Lung (tissue), 17 donors: ENCODE measurements at places on chromosomes 7 and 10.

- no peak for DNase-seq
Observed at GRCh38 chr10:19347621-19348020, 299.0 kb downstream of the MALRD1 start.

GRCh38 chr7:108167460-108167859 is 37.3 kb upstream of the LAMB4 start:
- DNase-seq: peak; percentile 78

DNA sequence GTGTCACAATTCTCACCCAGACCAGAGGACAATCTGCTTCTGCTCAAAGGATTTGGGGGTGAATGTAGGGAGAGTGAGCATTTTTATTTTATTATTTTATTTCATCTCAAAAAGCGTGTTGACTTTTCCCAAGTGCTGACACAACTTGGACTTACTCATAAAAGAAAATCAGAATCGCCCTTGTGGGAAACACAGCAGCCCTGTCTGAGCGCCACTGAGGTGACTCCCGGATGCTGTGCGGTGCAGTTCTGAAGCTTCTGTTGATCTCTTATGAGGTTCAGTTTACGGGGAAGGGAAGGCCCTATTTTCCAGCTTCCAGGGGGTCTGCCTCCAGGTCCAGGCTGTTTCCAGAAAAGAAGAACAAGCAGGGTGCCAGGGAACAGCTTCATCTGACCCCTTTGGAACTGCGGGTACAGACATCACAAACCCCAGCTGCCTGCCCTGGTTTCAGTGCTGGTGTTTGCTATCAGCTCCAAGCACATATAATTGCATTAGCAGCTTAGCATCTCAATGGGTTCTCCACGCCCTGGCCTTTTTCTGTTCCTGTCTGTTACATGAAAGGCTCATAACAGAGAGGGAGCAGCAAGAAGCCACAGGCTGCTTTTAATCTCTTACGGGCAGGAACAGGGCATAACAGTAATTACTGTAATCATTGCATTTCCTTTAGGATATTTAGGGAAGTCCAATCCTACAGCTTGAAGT is 52.4 kb downstream of the PARP12 start:
- DNase-seq: no peak

- DNase-seq: no peak
Observed at GRCh38 chr7:8491106-8491505, 57.7 kb downstream of the NXPH1 start.

- DNase-seq: no peak
Observed at GRCh38 chr7:28726555-28726954, 231.6 kb downstream of the TRIL start.

DNA sequence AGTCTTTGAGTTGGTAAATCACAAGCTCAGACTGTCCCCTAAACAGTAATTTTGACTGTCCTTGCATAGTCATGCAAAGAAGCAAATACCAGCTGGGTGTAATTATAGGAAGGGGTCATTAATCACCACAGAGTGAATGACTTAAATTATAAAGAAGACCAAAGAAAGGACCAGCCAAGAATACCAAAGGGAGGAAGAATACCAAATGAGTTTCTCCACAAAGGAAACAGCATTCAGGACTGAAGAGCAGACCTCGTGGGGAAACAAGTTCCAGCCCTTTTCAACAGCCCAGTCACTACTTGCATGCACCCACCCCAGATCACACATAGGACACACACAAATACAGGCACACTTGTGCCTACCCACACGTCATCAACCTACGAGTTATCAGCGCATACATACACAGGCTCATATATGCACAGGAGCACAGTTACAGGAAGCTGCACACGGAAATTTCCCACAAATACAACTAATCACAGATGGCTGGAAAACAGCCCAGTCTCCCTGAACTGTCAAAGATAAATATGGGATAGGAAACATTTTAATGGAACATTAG is 77.6 kb downstream of the DENND2A start:
- no peak for DNase-seq

GRCh38 chr7:100407285-100408180 is 21.0 kb downstream of the ZCWPW1 start:
- DNase-seq: peak; percentile 68

DNA sequence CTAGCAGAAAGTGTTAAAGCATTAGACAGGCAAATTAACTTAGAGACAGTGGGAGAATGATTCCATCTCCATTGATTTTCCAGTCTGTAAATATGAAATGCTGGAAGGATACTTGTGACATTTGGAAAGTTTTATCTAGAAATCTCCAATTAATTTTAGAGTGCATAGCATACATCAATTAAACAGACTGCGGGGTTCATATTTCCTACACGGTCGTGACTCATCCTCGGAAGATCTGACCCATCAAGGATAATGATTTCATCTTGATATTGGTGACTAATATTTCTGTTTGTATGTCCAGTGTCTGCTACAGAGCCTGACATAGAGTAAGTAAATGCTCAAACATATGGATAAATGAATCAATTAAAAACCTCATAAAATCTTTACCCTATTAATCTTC is 474.9 kb downstream of the KCNMA1 start:
- DNase-seq: no peak

DNA sequence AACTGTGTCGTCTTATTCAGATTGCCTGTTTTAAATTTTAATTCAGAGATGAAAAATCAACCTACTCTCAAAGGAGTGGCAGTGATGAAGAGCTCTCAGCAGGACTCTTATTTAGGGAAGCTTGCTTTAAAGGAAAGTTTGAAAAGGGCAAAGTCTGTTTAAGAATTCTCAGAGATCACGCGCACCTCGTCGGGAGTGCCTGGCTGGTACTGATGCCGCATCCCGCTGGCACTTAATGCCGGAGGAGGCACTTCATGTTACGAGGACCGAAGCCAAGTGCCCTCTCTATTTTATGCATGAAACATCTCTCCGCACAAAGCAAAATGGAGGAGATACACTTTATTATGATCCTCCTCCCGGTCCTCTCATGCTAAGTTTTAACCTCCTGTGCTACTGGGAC is 71.1 kb upstream of the INSYN2A start:
- no peak for DNase-seq

DNA sequence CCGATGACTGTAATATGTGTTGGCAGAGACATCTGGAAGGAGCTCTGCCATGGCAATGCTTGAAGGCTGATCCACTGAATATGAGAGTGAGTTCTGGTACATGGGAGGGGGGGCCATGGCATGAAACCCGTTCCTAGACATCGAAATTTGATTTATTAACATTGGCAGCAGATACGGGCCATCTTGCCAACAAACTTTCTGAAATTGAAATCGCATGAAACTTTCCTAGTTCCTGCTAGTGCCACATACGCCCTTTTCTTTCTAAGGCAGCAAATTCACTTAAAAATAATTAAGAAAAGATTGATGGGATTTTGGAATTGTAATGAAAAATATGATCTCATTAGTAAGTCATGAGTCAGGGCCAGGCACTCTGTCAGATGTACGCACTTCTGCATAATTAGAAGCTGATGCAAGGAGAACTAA is 91.8 kb upstream of the KMT2C start:
- DNase-seq: no peak

DNA sequence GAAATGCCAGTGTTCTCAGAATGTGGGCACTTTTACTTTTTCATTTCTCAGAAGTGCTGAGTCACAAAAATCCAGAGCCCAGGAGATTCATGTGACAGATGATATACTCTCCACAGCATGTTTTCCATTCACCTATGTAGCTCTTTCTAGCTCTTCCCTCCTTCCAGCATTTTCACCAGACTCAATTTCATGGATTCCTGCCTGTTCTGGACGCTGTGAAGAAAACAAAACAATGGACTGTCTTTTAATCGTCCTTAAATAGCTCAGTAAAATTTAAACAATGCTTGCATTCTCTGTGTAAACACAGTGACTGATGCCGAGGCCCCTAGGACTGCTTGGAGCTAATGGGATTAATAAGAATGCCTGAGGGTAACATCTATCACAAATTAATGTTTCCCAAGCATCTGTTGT is 25.5 kb downstream of the ZNF713 start:
- no peak for DNase-seq

- no peak for DNase-seq
Observed at GRCh38 chr10:125515571-125515970, 167.4 kb downstream of the TEX36 start.

GRCh38 chr7:35619863-35620262 is 75.1 kb downstream of the HERPUD2 start:
- DNase-seq: peak; percentile 36

DNA sequence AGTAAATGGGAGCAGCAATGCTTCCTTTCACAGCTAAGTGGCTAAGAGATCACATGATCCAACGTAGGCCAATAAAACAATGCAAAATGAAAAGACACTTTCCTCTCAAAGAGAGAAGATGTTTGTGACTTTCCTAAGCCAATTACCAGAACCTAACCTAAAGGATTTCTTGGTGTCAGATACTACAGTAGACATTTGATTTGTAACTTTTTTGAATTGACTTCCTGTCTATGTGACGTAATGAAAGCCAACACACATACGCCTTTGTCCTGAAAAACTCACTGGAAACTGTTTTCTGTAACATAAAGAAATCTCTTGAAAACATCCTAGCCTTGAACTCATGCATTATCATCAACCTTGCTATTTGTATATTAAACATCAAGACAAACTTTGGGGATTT is 417.1 kb downstream of the GPAM start:
- no peak for DNase-seq

- no peak for DNase-seq
Observed at GRCh38 chr10:109915566-109915965, 7.7 kb downstream of the XPNPEP1 start.
